ENCODE measurements at places on chromosomes 11 and 22.

DNA sequence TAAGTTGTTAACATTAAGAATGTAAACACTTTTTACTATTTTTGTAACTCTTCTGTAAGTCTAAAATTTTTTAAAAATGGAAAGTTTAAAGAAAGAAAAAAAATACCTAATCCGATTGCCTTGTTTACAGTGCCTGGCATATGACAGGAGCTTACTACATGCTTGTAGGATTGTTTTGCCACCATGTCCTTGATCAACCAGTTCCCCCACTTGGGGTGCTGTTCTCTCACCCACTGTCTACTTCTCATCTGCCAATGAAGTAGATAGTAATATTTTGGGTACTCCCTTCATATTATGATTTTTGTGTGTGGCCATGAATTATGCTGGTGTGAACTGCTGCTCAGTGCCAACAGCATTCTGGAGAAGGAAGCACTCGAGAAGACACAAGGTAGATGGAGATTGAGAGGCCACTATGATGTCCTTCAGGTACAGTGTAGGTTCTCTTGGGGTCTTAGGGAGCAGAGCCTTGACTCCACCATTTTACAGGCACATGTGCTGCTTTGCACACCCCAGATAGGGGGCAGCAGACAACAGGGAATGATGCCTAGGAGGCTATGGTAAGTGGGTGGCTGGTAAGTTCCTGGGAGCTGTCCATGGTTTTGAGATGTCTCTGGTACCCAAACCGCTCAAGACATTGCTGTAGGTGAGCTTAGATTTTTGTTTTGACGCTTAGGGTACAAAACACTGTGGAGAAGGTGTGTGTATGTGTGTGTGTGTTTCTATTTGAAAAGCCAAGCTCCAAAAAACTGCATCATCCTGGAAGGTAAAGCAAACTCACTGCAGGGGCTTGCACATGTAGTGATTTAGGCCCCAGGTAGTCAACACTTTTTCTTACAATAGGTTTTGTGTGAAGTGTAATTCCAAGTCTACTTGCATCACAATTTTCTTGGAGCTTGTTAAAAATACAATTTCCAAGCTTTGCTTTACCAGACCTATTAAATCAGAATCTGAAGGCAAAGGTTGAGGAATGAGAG, 494.5 kb upstream of the LARGE1 start:
- no peak for DNase-seq

DNA sequence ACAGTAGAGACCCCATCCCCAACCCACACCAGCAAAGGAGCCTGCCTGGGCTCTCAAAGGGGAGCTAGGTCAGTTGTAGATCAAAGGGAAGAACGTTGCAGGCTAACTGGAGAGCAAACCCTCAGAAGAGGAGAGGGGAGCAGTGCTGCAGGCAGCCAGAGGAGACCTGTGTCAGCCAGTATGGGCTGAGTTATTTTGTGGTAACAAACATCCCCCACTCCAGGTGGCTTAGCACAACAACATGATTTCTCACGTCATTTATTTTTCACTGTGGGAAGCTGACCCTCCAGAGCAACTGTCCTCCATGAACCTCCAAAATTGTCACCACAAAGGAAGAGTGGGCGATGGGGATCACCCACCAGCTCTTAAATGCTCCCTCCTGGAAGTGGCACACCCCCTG, 19.8 kb upstream of the SHANK2 start:
- no peak for DNase-seq

GRCh38 chr11:7495882-7496551, 10.7 kb downstream of the OLFML1 start:
- DNase-seq, result no peak

GRCh38 chr11:114044042-114044871, 15.3 kb upstream of the ZBTB16 start:
- no peak for DNase-seq

DNA sequence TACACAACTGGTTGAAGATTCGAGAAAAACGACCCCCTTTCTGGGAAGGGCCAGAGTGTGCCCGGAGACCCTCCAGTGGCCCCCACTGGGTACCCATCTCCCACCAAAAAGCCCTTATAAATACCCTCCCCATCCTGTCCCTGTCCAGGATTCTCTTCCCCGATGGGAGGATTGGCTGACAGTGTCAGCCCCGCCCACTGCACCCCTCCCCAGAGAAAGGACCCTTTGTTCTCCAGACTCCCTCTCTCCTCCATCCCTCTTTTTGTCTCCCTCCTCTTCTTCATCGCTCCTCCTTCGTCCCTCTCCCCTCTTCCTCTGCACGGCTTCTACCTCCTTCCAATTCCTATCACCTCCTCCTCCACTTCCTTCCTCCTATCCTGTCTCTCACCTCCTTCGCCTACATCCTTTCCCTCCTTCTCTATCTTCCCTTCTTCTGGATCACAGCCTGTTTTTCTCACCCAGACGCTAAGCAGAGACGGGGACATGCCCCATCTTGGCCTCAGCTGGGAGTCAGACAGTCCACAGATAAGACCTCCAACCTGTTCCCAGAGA, 13.3 kb upstream of the MEN1 start:
- no peak for DNase-seq

GRCh38 chr11:61004761-61005181, 33.3 kb downstream of the CD6 start:
- no peak for DNase-seq

- DNase-seq, result no peak
Observed at GRCh38 chr11:92589512-92589911, 364.9 kb downstream of the FAT3 start.

- no peak for DNase-seq
Observed at GRCh38 chr11:1701091-1701807, 4.3 kb downstream of the KRTAP5-6 start.

DNA sequence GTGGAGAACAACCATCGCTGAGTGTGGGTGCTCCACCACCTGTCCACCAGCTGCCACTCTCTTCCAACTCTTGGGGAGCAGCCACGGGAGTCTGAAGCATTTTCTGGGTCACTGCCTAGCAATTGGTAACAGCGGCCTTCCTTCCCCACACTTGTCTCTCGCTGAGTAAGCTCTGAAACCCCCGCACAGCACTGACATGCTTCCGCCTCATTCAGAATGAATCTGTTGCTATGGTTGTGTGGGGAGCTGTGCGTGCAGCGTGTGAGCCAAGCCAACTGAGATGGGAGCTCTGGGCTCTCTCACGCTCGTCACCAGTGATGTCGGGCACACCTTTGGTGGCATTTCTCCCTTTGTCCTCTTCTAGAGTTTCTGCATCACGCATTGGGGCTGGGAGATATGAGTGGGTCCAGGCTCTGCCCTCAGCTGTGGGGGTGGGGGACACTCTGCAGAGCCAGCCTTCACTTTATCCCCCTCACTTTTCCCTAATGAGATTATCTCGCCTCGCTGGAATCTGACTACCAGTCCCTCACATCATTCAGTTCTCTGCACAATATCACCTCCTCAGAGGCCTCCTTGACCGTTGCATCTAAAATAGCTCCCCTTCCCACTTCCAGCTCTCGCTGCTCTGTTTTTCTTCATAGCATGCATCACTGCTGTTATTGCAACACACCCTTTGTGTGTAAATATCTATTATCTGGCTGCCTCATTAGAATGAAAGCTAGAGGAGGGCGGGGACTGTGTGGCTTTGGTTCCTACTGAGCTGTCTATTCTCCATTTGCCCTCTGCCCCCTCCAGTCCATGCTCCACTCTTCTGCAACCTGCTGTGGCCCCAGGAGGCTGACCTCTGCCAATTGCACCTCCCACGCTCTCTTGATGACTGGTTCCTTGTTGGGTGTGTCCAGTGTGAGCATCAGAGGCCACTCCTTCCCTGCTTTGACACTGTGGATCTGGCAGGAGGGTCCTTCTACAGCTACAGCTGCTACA, 569.9 kb upstream of the CADM1 start:
- no peak for DNase-seq

DNA sequence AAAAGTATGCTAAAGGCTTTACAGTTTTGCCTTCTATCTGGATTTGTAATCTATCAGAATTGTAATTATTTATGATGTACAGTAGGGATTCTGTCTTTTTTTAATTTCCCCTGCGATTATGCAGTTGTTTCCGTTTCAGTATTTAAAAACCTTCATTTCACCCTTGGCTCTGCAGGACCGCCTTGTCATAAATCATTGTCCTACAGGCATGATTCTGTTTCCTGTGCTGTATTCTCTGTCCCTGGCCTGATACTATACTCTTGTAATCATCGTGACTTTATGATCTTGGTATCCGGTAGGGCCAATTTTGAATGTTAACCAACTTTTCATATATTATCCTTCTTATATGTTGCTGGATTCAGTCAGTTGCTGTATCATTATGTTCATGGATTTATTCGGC, 151.7 kb downstream of the ATXN10 start:
- DNase-seq, result no peak

DNA sequence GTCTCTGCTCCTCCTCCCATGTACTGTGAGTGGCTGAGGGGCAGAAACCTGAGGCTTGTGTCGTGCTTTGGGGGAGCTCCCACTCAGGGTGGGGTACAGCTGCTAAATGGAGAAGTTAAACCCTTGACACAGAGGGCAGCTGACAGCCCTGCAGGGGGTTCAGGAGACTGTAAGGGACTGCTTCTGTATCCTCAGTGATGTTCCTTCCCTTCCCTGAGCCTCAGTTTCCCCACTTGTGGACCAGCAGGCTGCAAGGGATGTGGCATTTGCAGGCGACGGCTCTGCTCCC, 15.6 kb downstream of the SYNGR1 start:
- DNase-seq, result no peak

DNA sequence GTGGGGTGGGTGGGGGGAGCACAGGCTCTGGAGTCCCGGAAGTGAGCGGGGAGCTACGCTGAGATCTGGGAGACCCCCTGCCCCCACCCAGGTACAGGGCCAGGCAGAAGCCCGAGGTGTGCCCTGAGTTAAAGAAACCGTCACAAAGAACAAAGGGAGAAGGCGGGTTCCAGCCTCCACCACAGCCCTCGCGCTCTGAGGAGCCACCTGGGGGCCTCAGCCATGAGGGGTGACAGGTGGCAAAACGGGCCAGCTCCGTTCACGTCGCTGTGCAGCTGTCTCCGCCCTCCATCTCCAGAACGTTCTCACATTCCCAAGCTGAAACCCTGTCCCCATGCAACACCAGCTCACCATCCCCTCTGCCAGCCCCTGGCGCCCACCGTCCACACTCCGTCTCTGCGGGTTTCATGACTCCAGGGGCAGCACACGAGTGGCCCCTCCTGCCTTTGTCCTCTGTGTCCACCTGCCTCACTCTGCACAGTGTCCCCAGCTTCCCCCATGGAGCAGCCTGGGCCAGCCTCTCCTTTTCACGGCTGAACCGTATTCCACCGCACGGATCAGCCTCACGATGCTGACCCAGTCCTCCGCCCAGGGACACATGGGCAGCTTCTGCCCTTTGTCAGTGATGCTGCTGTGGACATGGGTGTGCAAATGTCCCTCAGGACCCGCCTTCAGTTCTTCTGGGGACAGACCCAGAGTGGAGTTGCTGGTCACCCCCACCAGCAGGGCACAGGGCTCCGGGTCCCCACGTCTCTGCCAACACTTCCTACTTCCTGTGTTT, 1.7 kb upstream of the MUC5B start:
- DNase-seq, result no peak

Data from stimulated activated CD8-positive, alpha-beta memory T cell treated with anti-CD3 and anti-CD28 coated beads, Interleukin-4, amount 100 ng/mL, for 1 hour (primary cell).